ENCODE measurements at places on chromosomes 3 and 15.

GRCh38 chr3:132342610-132343009 lies 25.4 kb downstream of the ACP3 start:
- DNase-seq: no peak

DNA sequence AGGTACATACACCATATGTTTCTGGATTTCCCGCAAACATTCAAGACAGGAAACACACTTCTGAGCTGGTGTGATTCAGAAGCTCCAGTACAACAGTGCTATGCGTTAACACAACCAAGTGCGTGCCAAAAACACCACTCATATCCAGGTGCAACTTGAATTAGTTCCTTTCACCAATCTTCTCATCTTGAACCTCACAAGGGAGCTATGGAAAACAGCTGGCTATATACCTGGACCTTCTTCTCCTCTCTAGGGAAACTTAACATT lies 31.3 kb downstream of the SUSD5 start:
- DNase-seq: no peak

- no peak for DNase-seq
Measured at GRCh38 chr3:148084931-148085330, 612.8 kb upstream of the AGTR1 start.

- peak; percentile 60 for DNase-seq
Measured at GRCh38 chr3:160296591-160296990, 71.4 kb downstream of the C3orf80 start.

GRCh38 chr15:57540211-57540610 lies 51.5 kb upstream of the MYZAP start:
- DNase-seq: no peak

GRCh38 chr3:152522036-152522435 lies 253.3 kb downstream of the MBNL1 start:
- DNase-seq: no peak

GRCh38 chr3:43372809-43373559 lies 86.6 kb downstream of the SNRK start:
- peak; percentile 38 for DNase-seq

GRCh38 chr15:98292442-98293240 lies 332.1 kb downstream of the ARRDC4 start:
- peak; percentile 36 for DNase-seq

- peak; percentile 10 for DNase-seq
Measured at GRCh38 chr3:86743233-86743632, 247.7 kb downstream of the VGLL3 start.

DNA sequence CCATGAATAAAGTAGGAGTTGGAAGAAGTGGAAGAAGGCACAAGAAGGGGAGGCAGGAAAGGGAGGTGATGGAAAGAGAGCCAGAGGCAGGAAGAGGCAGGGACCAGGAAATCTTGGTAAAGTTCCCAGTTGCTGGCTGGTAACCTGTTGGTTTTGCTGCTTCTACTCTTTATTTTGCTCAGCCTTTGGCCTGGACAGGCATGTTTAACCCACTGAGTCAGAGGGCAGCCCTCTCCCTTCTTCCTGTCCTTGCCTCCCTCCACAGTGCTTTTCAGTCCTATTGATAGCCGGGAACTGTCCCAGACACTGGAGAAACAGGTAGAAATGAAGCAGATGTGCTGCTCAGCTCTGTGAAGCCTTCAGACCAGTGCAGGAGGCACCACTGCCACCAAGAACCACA lies 43.4 kb upstream of the APEH start:
- no peak for DNase-seq

DNA sequence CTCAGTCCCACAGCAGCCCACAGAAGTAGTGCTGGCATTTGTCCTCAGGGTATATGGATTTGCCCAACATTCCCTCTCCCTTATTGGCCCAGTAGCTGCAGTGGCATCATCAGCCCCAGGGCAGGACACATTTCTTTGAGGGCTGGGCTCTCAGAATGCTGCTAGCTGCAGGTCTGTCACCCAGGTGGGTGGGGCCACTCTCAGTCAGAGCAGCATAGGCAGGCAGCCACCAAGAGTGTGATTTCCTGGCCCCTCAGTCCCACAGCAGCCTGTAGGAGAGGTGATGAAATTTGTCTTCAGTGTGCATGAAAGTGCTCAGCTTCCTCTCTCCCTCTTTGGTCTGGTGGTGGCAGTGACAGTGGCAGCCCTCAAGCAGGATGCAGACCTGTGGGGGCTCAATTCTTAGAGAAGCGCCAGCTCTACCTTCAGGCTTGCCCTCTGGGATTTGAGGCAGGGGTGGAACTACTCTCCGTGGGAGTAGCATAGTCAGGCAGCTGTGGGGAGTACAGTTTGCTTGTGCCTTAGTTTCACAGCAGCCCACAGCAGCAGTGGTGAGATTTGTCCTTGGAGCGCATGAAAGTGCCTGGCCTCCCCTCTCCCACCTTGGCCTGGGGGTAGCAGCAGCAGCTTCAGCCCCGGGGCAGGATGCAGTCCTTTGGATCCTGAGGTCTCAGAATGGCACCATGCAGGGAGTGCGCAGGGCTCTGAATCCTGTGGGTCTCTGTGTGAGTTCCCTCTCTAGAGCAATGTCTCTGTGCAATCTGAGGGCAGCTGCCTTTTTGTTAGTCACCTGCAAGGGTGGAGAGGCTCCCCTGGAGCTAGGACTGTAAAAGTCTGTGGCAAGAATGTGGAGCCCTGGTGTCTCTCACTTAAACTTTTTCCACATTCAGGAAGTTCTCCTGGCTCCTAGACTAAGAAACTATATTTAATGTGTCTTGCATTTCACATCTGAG lies 1229.1 kb downstream of the ROBO2 start:
- peak; percentile 6 for DNase-seq

GRCh38 chr15:38996111-38996631 lies 431.6 kb upstream of the RASGRP1 start:
- DNase-seq: peak; percentile 90

GRCh38 chr3:146177519-146177918 lies 16.5 kb upstream of the PLOD2 start:
- peak; percentile 19 for DNase-seq

GRCh38 chr3:187251599-187251998 lies 39.9 kb downstream of the MASP1 start:
- no peak for DNase-seq

GRCh38 chr3:43177085-43177484 lies 71.2 kb upstream of the POMGNT2 start:
- no peak for DNase-seq

- no peak for DNase-seq
Measured at GRCh38 chr3:141767066-141767465, 3.9 kb downstream of the GRK7 start.

GRCh38 chr3:45560281-45560971 lies 34.1 kb upstream of the LIMD1 start:
- DNase-seq: peak; percentile 7

GRCh38 chr15:57398336-57398735 lies 22.0 kb downstream of the CGNL1 start:
- DNase-seq: no peak

DNA sequence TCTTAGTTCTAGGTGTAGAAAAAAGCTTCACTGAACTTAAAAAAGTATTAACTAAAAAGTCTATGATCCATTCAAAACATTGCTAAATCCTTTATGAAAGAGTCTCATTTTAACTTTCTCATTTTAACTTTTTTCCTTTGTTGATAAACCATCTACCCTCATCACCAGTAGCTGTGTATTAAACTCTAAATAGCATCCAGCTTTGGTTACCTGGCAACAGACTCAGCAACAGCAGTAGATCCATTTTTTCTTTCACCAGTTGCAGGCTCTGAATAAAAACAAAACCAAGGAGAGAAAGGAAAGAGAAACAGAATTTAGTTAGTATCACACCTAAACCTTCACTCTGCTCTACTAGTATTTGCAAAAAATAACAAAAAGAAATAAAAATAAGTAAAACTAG lies 51.6 kb downstream of the TP53BP1 start:
- DNase-seq: peak; percentile 44

GRCh38 chr3:156071031-156071430 lies 49.3 kb upstream of the KCNAB1 start:
- DNase-seq: peak; percentile 17

DNA sequence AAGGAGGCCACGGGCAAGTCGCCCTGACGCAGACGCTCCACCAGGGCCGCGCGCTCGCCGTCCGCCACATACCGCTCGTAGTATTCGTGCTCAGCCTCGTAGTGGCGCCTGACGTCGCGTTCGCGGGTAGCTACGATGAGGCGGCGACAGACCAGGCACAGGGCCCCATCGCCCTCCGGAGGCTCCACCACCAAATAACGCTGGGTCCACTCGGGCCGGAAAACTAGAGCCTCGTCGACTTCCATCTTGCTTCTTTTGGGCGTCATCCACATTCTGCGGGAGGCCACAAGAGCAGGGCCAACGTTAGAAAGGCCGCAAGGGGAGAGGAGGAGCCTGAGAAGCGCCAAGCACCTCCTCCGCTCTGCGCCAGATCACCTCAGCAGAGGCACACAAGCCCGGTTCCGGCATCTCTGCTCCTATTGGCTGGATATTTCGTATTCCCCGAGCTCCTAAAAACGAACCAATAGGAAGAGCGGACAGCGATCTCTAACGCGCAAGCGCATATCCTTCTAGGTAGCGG lies at the start of gene EPM2AIP1:
Gene EPM2AIP1, minus strand, starts transcription at position 326 of the 520 bp plus-strand sequence. Its CDS starts 54 bp downstream, at position 272.
- peak; percentile 100 for DNase-seq

DNA sequence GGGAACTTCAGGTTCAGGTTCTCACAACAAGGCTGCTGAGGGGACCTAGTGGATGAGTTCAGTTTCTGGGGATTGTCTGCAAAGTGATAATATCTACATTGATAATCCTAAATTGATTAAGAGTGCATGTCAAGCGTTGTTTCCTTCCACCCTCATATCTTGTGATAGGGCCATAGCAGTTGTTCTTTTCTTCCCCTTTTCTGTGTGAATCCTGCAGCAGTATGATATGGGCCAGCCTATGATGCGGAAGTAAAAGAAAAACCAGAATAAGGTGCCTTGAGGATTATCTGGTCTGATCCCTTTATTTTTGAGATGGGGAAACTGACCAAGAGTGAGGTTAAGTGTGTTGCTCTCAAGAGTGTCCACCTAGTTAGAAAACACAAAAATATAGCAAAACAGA lies 86.2 kb downstream of the MITF start:
- no peak for DNase-seq

DNA sequence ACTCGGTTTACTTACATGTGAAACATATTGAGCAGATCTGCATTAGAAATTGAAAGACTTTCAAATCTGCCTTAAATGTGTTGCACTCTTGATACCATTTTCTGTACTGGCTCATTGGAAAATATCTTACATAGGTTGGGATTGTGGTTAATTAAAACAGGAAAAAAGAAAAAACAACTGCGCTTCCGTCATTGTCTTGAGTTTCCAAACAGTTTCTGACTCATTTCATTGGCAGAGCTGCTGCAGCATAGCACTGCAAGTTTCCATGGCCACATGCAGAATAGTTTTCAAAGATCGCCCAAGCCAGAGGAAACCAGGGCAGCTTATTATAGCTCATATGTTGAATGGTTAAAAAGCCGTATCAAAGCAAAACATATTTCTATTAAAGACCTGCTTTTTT lies 446.6 kb upstream of the BCHE start:
- peak; percentile 38 for DNase-seq

DNA sequence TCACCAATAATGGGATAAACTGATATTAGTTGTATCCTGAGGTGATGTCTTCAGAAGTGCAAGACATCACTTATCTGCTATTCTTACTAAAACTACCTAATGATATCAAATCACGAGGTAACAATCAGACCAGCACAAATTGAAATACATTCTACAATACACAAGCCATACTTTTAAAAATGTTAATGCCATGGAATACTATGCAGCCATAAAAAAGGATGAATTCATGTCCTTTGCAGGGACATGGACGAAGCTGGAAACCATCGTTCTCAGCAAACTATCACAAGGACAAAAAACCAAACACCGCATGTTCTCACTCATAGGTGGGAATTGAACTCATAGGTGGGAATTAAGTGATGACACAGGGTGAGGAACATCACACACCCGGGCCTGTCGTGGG lies 129.3 kb downstream of the SST start:
- no peak for DNase-seq

DNA sequence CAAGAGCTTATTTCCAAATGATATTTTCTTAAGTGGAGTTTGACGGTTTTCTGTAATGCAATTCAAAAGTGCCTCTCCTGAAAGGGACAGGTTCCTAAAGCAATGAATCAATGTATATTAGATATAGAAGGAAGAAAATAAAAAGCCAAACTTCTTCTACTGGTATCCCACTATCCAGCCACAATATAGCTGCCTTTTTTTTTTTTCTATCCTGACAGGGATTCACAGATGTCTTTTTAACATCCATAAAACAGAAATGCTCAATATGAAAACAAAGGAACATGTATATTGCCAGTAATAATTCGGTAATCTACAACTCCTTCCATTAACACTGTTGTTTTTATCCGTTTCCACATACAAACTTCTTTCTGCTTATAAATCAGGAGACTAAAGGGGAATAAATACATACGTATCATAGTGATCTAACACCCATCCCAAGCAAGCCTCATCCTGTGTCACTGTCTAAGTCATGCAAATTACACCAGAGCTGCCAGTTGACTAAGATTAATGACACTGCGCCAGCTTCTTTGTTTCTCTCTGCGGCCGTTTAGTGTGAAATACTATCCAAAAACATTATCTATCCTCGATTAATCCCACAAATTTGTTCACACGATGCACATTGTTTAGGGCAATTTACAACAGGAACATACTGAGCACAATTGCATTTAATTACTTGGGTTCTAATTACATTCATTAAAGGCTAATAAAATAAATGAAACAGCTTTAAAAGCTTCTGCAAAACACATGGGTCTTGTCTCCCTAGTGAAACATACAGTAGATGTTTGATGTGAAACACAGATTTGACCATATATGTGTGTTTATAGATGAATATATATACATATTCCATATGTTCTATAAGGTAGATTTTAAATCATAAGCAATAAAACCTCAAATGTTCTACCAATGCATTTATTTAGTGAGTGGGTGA lies 51.9 kb upstream of the CDIN1 start:
- peak; percentile 24 for DNase-seq

DNA sequence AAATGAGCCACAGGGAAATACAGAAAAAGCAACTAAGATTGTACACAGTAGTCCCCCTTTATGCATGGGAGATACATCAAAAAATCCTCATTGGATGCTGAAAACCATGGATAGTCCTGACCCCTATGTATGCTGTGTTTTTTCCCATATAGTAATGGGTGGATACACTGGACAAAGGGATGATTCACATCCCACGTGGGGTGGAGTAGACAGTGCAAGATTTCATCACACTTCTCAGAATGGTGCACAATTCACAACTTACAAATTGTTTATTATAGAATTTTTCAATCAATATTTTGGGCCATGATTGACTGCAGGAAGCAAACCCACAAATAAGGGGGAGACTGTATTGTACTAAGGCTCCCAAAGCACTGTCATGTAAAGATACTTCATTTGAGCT lies 224.4 kb upstream of the STRIT1 start:
- peak; percentile 65 for DNase-seq

- DNase-seq: peak; percentile 68
Measured at GRCh38 chr3:45841420-45841756, 531 bp downstream of the LZTFL1 start.

GRCh38 chr3:49238274-49239127 lies 38.5 kb downstream of the C3orf62 start:
- peak; percentile 42 for DNase-seq

Data from GM23248 (cell line).